Activated naive CD4-positive, alpha-beta T cell treated with Interleukin-2 at 50 U/mL for 16 hours (primary cell): ENCODE measurements at places on chromosomes 6 and 20.

GRCh38 chr20:6439737-6440442 is 317.1 kb upstream of the FERMT1 start:
- DNase-seq, result no peak

GRCh38 chr20:23119456-23120216 is 33.5 kb upstream of the CD93 start:
- no peak for DNase-seq

- no peak for DNase-seq
Observed at GRCh38 chr6:124389127-124389526, 573.1 kb upstream of the RNF217 start.

- no peak for DNase-seq
Observed at GRCh38 chr6:139879823-139880356, 505.4 kb upstream of the CITED2 start.

DNA sequence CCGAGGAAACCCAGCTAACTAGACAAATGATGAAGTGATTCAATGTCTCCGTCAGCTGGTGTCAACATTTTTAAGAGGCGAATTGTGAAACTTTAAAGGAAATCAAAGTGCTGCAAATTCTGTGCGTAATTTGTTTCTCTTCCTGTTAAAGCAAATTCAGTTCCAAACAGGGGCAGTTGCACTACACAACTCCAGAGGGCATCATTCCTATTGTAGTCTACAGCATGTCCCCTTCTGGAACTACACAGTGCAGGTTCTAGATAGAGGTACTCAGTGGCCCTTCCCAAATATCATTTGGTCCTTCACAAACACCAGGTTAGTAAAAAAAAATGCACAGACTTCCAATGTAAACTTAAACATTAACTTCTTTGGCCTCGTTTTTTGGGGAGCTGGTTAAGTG is 38.3 kb upstream of the SMLR1 start:
- DNase-seq, result no peak

DNA sequence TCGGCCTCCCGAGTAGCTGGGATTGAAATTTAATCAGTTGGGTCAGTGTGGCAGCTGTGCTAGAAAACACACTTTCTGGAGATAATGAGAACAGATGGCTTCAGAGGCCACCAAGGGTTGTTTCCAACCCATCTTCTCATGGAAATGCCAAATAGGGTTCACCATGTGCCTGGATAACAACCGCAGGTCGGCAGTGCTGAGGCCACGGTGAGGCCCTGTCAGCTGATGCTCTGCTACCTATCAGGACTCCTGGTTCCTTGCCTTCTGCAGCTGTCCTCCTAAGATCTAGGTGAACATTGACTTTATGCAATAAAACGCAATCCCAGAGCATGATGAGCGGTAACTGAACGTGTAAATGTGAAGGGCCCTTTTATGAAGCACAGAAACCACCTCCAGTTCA is 139.3 kb upstream of the SNX9 start:
- DNase-seq, result no peak

- no peak for DNase-seq
Observed at GRCh38 chr6:144335311-144335861, 50.3 kb downstream of the UTRN start.

DNA sequence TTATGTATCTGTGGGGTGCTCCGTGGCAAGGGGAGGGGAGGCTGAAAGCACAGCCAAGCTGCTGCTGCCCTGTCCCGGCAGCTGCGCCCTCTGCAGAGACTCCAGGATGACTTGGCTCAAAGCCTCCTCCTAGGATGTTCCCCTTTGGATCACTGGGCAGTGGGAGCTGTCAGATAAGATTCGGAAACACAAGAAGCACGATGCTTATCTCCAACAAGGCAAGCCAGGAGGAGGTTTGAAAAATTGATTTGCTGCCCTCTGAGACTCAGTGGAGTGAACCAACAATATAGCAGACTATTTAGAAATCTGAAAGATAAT is 776.4 kb downstream of the C6orf118 start:
- DNase-seq, result no peak

DNA sequence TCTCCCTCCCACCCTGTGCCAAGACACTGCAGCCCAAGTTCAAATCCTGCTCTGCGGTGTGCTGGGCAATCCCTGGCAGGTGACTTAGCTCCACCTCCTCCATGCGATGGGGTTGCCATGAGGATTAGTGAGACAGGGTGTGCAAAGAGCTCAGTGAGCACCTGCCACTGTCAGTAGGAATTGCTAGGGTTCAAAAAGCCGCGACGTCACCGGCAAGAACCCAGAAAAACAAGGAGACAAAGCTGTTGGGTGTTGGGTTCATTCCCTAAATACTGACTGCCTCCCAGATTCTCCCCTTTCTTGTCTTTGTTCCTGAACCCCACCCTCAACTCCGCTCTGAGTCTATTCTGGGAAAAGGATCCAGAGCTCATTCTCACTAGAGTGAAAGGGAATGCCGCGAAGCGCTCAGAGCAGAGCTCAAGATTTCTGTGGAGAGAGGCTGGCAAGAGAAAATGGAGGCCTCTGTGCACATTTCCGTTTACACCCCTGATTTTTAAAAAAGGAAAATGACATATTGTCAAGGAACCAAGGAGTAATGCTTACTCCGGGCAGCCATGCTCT is 13.3 kb downstream of the PMEPA1 start:
- DNase-seq, result no peak

- no peak for DNase-seq
Observed at GRCh38 chr6:110655821-110656220, 159.4 kb downstream of the CDK19 start.

DNA sequence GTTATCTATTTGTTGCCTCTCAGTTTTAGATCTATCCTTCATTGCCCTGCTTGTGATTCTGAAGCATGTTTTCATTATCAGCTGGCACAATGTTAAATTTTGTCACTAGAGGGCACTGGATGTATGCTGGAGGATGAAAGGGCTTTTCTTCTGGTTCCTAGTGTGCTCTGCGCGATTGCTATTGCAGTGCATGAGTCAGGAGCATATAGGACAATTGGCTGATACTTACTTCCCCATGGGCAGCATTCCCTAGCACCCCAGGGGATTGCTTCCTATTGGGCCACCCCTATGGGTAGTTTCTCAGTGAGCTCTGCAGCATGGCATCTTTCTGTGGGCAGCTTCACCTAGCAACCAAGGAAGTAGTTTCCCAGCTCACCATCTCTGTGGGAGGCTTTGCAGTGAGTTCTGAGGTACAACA is 280.3 kb upstream of the SYNCRIP start:
- DNase-seq, result no peak

- no peak for DNase-seq
Observed at GRCh38 chr6:81625216-81625615, 127.3 kb downstream of the TENT5A start.

DNA sequence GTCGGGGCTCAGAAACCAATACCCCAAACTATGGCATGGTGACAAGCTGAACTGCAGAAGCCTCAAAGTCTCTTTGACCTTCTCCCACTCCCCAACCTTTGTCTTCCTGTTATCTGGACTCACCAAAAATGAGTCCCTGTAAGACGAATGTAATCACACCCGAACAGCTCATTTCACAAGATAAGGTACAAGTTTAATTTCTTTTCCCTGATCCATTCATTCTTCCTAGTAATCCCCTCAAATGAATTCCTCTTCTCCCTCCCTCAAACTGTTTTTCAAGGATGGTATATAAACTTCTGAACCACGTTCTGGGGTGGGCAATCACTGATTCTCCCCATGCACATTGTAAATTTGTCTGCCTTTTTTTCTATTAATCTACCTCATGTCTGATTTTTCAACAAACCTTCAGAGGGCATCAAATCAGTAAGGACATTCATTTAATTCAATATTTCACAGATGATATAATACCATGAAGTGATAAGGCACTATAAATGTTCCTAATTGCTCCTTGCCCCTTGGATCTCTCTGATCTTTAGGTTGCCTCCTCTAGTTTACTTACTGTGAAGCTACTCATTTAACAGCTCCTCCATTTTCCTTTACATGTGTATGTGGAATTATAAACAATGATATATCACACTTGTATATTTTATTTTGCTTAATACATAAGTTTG is 77.2 kb downstream of the OR2B2 start:
- DNase-seq, result no peak

DNA sequence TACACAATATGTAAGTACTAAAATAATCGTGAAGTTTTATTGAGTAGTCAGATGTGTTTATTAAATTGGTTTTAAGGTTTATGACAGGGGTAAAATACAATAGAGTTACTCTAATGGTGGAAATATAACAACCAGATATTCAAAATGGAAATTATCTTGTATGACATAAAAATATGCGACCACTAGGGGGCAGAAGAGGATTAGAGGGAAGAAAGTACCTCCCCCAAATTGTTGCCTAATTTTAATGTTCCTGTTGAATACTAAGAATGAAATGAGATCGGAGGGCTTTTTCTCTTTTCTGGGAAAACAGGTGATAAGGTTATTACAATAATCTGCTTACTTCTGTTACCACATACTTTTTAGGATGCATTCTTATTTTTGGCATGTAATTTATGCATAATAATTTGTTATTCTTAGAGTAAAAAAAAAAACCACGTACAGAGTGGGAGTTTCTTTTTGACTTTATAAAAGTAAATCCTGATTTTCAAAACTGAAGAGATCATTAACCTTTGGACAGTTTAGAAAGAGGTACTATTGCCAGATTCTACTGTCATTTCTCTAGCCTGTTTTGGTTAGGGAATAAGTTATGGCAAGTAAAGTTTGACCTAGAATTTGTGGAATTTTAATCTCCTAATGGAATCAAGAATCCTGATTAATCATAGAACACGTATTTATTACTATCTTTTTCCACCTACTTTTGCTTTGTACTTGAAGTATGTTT is 159.2 kb downstream of the CD109 start:
- DNase-seq, result no peak

DNA sequence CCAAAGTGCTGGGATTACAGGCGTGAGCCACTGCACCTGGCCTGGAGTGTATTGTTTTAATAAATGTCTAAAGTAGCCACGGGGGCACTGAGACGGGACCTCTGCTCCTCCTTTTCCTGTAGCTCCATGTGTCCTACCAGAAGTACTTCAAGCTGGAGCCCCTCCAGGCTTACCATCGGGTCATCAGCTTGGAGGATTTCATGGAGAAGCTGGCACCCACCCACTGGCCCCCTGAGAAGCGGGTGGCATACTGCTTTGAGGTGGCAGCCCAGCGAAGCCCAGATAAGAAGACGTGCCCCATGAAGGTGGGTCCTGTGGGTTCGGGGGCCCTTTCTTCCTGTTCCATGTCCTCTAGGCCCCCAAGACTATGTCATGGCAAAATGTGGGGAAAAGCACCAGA is 7.5 kb downstream of the POFUT1 start:
- no peak for DNase-seq

GRCh38 chr6:142485256-142485655 is 183.4 kb downstream of the ADGRG6 start:
- DNase-seq, result no peak

- no peak for DNase-seq
Observed at GRCh38 chr20:2103461-2104153, 2.0 kb downstream of the STK35 start.

GRCh38 chr6:69913361-69913760 is 47.0 kb downstream of the COL19A1 start:
- DNase-seq, result no peak

- no peak for DNase-seq
Observed at GRCh38 chr6:163617549-163617948, 203.0 kb downstream of the QKI start.

DNA sequence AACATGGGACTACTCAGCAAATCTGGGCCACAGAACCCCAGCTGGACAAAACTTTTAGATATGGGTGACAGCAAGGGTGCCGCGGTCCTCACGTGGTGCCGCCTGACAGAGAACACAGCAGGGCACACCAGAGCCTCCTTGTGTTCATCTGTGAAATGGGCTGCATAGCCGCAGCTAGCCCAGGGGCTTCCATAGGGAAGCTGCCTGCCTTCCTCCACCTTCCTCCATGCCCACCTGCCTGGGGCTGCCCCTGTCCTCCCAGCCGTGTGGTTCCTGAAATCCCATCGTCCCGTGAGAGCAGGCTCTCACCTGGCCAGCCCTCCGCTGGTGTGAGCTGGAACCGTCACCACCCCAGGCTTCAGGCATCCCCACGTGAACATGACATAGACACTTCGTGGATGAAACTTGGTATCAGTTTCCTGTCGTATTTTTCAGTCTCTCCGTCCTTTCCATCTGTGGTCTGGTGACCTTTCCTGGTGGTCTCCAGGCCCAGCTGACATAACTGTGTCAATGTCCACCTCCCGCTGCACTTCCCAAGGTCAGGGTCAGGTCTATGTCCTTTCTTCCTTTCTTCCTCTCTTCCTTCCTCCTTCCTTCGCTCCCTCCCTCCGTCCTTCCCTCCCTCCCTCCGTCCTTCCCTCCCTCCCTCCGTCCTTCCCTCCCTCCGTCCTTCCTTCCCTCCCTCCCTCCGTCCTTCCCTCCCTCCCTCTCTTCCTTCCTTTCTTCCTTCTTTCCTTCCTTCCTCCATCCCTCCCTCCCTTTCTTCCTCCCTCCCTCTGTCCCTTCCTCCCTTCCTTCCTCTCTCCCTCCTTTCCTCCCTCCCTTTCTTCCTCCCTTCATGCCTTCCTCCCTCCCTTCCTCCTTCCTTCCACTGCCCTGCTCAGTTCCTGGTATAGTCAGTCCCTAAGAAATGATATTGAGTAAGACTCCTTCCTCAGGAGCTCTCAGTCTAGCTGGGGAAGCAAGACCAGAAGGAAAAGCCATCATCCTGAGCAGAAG is 78.8 kb downstream of the GRM4 start:
- DNase-seq, result no peak

- no peak for DNase-seq
Observed at GRCh38 chr6:37060195-37060559, 54.7 kb downstream of the FGD2 start.

- DNase-seq, result no peak
Observed at GRCh38 chr6:9620263-9620662, 794.6 kb downstream of the TFAP2A start.

GRCh38 chr20:51359947-51360346 is 182.6 kb downstream of the NFATC2 start:
- no peak for DNase-seq

DNA sequence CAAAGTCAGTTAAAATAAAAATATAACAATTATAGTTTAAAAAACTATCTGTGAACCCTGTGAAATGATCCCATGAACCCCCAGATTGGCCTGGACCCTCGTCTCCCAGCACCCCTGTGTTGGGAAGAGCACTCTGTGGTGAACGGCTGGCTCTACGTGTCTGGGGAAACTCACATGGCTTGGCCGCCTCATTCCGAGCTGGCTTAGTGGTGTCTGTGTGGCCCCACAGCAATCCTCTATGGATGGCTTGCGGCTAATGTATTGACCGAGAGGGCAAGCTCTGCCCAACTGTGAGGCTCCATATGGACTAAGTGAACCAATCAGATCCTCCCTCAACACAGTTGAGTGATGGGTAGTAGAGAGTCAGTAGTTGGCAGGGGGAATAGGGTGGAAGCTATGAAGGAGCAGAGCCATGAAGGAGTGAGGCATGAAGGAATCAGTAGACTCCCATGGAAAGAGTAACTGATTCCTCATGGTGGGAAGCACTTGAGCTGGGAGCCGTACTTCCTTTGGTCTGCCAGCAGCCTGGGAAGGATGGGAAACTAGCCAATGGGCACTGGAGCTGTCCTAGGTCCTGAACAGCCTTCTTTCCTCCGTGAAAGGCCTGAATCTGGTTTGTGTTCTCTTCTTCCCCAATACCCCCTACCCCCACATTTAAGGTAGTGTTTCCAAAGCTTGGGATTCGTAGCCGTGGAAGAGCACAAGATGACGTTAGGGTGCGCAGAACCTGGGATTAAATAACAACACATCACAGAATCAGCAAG is 21.6 kb upstream of the ZNF831 start:
- no peak for DNase-seq

GRCh38 chr6:12277386-12277785 is 12.8 kb upstream of the EDN1 start:
- DNase-seq, result no peak

GRCh38 chr6:168124158-168124557 is 45.1 kb upstream of the FRMD1 start:
- no peak for DNase-seq

- DNase-seq, result no peak
Observed at GRCh38 chr6:16836144-16836981, 75.1 kb upstream of the ATXN1 start.
